T1000 (cell line): ENCODE measurements at places on chromosomes 3 and 15.

GRCh38 chr3:51024765-51025632 is 350.3 kb downstream of the DOCK3 start:
- DNase-seq = peak; percentile 14

DNA sequence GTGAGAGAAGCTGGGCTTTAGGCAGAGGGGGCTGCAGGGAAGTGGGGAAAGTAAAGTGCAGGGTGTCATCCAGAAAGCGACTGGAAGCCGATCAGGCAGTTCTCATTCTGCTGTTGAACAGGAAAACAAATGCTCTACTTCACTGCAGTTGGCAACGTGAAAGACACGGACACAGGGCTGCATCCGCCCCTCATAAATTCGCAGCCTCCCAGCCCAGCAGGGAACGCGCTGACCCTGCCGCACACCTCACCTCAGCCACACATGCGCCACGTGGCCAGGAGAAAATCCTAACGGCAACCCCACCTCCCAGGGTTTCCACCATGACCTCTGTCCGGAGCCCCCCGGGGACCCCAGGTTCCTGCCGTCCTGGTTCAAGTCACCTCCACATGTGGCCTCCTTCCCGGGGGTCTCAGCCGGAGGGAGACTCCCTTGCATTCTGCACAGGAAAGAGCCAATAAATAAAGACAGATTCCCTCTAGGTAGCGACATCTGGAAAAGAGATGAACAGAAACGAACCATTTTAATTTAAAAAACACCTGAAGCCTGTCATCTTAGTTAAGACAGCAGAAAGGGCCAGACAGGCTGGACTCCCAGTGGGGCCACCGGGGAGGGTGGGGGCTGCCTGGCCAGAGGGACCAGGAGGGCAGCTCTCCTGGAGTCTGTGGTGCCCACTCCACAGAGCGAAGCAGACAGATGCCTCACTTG is 118.7 kb downstream of the TMEM266 start:
- DNase-seq = no peak

GRCh38 chr3:43638594-43639447 is 17.0 kb upstream of the ANO10 start:
- peak; percentile 8 for DNase-seq

DNA sequence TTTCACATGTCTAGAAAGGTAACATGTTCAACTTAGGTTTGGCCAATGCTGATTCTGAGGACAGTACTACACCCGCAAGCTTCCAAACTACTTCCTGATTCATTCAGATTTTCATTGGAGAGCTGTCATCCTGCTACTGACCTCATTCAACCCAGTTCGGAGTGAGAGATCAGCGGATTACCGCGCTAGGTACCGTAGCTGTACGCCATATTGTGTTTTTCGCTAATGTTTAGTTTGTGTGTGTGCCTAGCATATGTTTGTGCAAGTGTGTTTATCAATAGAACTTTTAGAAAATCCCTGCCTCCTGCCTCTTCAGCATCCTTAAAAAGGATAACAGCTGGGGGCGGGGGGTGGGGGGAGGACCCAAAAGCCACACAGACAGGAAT is 1.1 kb downstream of the ZBTB20 start:
- DNase-seq = no peak

GRCh38 chr15:39685999-39686613 is 96.5 kb downstream of the FSIP1 start:
- DNase-seq = peak; percentile 4

DNA sequence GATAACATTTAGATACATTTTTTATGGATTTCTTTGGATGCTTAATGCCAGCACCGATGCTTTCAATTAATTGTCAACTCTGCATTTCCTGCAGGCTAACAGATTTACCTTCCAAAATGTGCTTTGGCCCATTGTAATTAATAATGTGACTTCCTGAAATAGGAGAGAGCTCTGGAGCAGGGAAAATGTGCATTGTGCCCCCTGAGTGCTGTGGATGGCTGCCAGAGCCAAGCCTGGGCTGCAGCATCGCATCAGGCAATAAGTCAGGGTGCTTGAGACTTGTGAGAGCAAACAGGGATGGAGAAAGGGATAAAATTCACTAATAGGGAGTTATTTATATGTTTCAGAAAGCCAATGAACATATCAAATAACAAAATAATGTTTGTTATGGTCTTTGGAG is 133.8 kb downstream of the MOBP start:
- no peak for DNase-seq

- DNase-seq = no peak
These were observed 149.5 kb upstream of the EPHA3 start for GRCh38 chr3:88957711-88958439.

- DNase-seq = no peak
These were observed 44.9 kb upstream of the LRRFIP2 start for GRCh38 chr3:37219266-37219665.

DNA sequence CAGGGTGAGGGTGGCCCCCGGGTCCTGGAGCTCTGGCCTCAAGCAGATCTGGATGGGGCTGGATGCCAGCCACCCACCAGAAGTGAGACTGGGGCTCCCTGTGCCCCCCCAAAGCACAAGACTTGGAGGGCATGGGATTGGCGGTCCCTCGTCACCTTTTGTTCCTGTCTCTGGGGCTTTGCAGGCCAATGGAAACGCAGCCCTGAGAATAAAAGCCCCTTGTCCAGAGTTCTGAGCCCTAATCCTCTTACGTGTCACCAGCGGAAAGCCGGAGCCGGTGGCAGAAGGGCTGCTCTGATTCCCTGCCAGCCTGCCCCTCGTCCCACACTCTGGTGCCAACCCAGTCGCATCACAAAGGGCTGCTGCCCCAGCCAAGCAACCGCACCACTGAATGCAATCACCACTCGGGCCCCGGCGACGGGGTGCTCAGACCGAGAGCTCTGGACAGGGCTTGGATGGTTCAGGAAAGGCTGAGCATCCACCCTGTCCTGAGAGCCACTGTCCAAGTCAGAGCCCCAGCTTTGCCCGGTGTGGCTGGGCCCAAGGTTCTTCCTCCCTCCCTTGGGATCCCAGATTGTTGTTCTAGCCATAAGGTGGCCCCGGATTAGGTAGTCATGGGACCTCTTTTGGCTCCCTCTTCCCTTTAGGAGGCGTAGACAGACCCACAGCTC is 22.8 kb upstream of the ELP6 start:
- DNase-seq = no peak

DNA sequence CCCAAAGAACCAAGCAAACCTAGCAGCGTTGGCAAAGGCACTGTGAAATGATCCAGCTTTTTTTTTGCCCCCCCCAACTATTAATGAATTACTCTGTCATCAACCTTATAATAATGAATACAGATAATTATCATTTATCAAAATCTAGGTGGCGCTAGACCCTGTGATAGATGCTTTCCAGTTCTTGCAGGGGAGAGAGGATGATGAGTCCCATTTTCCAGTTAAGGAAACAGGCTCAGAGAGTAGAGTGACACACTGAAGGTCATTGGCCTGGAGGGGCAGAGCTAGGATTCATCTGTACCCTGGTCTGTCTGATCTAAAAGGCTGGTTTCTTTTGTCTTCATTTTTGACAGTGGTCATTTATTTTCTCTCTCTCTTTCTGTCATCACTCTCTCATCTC is 5.0 kb downstream of the ACOX2 start:
- DNase-seq = no peak

- DNase-seq = no peak
These were observed 203.8 kb downstream of the TPRG1 start for GRCh38 chr3:189375532-189375931.

DNA sequence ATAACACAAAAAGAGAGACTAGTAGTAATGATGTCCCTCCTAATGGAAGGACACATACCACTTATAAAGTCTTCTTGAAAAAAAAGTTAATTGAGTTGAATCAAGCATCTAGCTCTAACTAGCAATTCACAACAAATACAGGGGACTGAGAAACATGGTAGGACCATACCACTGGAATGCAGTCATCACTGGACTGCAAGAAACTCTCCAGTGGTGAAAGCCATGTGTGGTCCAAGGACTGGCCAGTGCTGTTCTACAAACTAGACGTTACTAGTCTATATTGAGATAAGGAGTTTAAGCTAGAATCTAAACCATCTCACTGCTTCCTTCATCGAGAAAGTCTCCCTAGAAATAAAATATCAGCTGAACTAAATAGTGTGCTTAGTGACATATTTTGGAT is 16.7 kb downstream of the FBN1 start:
- DNase-seq = no peak

GRCh38 chr3:54177816-54178215 is 55.5 kb downstream of the CACNA2D3 start:
- DNase-seq = no peak

GRCh38 chr3:26703519-26703918 is 80.9 kb downstream of the LRRC3B start:
- DNase-seq = no peak

DNA sequence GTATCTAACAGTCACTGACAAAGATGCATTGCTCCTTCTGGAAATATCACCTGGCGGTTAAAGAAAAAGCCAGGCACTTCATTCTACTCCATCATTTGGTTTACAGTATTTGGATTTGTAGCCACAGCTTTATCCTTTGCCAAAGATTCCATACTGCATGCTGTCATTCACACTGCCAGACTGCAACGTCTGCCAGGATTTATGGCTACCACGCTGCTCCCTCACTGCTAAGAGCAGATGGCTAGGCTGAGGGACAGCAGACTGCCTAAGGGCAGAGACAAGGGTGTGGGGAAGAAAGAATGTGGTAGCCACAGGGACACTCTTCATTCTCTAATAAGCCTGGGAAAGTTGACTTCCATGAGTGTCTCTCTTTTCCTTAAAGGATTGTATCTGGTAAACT is 1047.0 kb downstream of the TUSC7 start:
- no peak for DNase-seq

- DNase-seq = no peak
These were observed 533.5 kb upstream of the ZNF385D start for GRCh38 chr3:22284559-22284958.

DNA sequence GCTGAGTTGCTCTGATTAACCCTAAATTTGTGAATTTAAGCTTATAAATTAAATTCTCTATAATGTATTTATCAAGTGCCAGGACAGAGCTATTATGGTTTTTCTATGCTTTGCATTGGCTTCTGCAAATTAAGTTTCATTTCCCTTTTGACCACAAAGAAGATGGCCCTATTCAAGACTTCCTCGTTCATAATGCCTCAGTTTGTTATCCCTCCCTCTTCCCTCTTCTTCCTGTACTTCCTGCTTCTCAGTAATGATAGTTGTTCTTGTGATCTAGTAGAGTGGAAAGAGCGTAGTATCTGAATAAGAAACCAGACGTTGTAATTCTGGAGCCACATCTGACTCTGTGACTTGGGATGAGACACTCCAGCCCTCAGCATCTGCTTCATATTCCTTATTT is 118.7 kb downstream of the CACNA1D start:
- no peak for DNase-seq

DNA sequence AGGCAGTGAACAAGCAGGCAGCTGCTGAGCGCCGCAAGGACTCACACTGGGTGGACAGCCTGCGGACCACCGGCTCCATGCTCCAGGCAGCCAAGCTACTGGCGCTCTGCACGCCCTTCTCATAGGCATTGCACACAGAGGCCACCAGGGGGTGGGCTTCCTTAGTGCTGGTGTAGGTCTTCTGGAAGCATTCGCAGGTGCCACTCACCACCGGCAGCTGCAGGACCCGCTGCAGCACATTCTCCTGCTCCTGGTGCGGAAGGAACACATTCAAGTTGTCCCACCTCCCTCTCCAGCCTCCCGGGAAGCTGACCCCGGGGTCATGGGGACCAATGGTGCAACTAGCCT is 6.0 kb downstream of the PLIN1 start:
- no peak for DNase-seq

GRCh38 chr3:100796556-100796955 is 87.3 kb downstream of the TFG start:
- no peak for DNase-seq

DNA sequence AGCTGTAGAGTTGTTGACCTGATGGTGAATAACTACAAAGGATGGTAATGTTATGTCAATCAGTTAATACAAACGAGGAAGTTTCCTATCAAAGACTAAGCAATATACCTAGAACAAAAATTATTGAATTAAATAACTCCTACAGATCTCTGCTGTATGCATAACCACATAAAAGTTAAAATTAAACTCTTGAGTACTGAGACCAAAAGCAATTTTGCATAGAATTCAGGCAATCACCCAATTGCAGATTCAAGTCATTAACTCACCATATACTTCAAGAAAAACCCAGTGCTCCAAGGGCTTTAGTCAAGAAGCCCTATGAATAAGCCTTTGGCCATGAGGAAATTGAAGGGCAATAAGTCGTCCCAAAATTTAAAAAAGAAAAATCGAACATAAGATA is 518.8 kb downstream of the MECOM start:
- no peak for DNase-seq

DNA sequence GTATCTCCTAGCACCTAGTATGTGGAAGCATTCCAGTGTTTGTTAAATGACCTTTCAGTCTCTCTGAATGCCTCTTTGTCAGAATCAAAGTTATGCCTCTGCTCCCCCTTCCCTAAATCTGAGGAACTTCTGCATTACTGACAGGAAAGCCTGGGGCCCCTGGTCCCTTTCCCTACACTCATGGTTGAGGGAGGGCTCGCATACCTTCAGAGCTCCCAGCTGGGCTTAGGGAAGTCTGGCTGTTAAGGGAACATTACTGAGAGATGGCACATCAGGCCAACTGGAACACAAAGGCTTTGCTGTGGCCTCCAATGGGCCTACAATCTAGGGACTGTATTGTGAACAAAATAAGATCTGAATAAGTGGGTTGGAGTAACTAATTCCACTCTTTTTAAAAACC is 10.3 kb downstream of the PKM start:
- DNase-seq = no peak

DNA sequence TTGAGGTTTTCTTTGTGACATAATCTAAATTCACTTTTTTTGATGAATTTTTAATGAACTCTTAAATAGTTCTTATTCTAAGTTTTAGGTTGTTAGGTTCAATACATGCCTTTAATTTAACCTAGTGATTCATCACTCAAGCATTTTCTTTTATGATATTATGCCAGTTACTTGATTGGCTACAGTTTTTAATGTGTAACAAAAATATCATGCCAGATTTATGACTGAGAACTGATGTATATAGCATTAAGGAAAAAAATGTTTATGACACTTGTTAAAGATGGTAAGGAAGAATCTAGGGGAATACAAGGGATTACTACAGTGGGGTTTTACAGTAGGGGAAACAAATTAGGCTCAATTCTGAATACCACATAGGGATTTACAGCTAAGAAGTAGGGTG is 103.1 kb downstream of the VGLL3 start:
- DNase-seq = no peak

GRCh38 chr3:71469138-71469435 is 114.4 kb downstream of the FOXP1 start:
- no peak for DNase-seq

GRCh38 chr3:8625991-8626390 is 18.6 kb downstream of the SSUH2 start:
- DNase-seq = no peak

- DNase-seq = no peak
These were observed 15.3 kb downstream of the NPTN start for GRCh38 chr15:73617913-73618312.

- DNase-seq = no peak
These were observed 13.4 kb upstream of the FAM98B start for GRCh38 chr15:38440353-38441129.

GRCh38 chr3:39434574-39434973 is 28.1 kb downstream of the RPSA start:
- DNase-seq = peak; percentile 71
